ENCODE measurements at places on chromosomes 16 and 17. TPM values are rescaled to one million over a fixed set of nuclear protein-coding genes. Genes with fewer than 3 reads are reported as not detected.

GRCh38 chr16:66162821-66163220 lies 203.7 kb upstream of the CDH5 start:
- no peak for DNase-seq

DNA sequence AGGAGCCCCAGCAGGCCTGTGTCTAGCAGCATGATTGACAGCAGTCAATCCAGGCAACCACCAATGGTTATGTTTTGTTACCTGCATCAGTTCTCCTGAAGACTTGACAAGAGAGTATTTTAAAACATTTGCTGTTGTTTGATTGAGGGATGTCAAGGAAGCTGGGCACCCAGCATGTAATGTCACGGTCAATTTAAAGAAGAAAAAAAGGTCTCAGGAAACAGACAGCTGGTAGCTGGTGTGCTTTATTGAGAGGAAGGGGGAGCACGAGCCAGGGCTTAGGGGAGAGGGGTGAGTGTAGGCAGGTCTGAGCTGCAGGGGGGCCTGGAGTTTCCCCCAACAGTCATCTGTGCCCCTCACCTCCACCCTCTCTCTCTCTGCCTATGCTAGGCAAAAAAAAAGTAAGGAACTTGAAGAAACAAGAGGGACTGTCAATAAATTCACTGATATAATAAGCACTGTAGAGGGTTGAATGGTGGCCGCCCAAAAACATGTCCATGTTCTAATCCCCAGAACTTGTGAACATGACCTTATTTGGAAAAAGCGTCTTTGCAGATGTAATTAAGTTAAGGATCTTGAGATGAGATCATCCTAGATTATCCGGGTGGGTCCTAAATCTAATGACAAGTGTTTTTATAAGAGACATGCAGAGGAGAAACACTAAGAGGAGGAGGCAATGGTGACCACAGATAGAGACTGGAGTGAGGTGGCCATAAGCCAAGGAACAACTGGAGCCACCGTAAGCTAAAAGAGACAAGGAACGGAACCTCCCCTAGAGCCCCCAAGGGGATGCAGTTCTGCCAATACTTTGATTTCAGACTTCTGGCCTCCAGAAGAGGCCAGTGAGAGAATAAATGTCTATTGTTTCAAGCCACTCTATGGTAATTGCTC lies 14.5 kb downstream of the TSPOAP1 start:
- no peak for DNase-seq

- DNase-seq, result no peak
Measured at GRCh38 chr16:12639044-12639443, 164.6 kb downstream of the CPPED1 start.

DNA sequence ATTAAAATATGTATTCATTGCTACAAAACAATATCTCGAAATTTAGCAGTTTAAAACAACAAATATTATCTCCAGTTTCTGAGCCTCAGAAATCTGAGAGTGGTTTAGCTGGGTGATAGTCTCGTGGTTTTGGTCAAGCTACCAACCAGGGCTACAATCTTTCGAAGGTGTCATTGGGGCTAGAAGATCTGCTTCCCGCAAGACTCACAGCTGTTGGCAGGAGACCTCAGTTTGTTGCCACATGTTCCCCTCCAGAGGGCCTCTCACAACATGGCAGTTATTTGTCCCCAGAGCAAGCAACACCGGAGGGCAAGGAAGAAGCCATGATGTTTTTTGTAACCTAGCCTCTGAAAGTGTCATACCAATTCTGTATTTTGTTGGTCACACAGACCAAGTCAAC lies 12.0 kb upstream of the BCAS3 start:
- no peak for DNase-seq

DNA sequence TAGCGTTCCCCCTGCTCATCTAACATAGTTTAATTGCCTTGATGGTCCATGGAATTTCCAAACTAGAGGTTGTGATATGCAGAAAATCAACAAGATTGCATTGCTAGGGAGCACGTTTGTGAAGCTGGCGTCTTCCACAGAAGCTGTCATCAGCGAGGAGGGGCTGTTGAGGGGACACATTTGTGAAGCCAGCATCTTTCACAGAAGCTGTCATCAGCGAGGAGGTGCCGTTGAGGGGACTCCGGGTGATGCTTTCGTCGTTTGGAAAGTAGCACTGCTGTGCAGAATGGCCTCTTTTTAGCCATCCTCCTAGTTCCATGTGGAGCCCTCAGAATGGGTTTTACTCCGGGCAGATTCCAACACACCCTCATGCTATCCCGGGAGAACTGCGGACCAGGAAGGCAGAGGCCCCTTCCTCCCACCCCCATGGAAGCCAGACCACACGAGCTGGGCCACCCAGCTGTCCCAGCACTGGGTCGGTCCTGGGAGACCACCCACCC lies 119.6 kb upstream of the CHMP6 start:
- no peak for DNase-seq

Gene HEATR9
- not detected for total RNA-seq

GRCh38 chr17:49209061-49209571 lies 1.3 kb downstream of the GNGT2 start:
- DNase-seq, result no peak

- no peak for DNase-seq
Measured at GRCh38 chr17:79742951-79743476, 12.3 kb downstream of the ENPP7 start.

- DNase-seq, result no peak
Measured at GRCh38 chr16:68851601-68852000, 8.3 kb downstream of the TANGO6 start.

Gene HIGD1B
- 3.3 TPM for total RNA-seq

Measured in esophagus muscularis mucosa (tissue), 4 donors.